NCI-H1105 treated with DMSO at 0.1 percent for 48 hours (cell line): ENCODE measurements at places on chromosomes 5 and 9.
A peak's percentile ranks its signal among the peaks of the same experiment; 100 is the strongest.

DNA sequence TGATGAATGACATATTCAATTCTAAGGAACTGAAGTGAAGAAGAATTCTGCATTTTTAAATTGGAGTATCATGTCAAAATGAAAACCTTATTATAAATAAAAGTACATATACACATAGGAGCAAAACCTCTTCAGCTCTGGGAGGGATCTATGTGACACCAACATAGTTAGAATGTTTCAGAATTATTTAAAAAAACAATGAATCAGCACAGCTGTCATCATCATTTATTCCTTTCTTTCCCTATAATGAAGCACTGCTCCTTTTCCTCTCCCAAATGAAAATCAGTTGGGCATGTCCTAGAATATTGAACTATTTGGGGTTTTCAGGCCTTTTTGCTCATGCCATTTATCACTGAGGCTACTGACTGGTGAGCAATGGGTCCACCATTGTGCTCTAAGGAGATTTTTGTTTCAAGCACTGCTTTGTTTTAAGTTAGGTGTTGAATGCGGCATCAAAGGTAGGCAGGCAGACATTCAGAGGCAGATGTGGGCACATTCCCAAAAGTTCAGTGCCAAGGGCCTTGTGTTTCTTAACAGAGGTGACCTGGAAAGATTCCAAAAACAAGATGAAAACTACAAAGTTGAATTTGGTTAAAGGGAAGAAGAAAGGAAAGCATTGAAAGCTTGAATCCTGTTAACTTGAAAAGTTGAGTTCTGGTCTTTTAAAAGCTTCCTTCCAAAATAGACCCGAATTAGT, 126.4 kb upstream of the ADAMTSL1 start:
- peak; percentile 56 for DNase-seq

DNA sequence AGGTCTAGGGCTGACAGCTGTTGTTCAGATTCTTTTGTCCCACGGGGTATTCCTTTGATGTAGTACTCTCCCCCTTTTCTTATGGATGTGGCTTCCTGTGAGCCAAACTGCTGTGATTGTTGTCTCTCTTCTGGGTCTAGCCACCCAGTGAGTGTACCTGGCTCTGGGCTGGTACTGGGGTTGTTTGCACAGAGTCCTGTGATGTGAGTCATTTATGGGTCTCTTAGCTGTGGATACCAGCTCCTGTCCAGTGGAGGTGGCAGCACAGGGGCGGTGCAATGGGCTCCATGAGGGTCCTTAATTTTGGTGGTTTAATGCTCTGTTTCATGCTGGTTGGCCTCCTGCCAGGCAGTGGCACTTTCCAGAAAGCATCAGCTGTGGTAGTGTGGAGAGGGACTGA, 161.3 kb downstream of the CAVIN4 start:
- no peak for DNase-seq

DNA sequence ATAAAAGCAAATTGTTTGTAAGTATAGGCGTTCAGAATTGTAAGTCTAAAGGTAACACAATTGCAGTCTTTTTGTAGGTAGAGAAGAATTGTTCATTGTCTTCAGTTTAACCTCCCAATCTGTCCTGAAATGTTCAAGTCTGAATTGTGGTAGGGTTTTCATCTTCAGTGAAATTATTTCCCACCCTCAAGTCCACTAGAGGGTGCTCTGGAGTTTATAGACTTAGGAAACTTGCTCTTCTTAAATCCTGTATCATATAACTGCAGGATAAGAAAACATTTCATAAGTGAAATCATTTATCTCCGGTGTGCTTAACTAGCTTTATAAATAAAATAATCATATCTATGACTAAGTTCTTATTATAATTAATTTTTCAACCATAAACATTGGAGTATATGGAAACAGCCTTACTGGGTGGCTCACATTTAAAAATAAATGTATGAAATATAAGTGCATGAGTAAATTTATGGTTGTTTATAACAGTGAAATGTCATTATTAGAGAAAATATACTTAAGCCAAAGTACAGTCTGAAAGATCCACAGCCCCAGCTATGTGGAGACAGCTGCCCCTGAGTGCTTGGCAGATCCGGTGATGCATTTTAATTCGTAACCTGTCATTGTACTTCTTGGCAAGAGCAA, 182.4 kb upstream of the OTULINL start:
- DNase-seq, result peak; percentile 56

DNA sequence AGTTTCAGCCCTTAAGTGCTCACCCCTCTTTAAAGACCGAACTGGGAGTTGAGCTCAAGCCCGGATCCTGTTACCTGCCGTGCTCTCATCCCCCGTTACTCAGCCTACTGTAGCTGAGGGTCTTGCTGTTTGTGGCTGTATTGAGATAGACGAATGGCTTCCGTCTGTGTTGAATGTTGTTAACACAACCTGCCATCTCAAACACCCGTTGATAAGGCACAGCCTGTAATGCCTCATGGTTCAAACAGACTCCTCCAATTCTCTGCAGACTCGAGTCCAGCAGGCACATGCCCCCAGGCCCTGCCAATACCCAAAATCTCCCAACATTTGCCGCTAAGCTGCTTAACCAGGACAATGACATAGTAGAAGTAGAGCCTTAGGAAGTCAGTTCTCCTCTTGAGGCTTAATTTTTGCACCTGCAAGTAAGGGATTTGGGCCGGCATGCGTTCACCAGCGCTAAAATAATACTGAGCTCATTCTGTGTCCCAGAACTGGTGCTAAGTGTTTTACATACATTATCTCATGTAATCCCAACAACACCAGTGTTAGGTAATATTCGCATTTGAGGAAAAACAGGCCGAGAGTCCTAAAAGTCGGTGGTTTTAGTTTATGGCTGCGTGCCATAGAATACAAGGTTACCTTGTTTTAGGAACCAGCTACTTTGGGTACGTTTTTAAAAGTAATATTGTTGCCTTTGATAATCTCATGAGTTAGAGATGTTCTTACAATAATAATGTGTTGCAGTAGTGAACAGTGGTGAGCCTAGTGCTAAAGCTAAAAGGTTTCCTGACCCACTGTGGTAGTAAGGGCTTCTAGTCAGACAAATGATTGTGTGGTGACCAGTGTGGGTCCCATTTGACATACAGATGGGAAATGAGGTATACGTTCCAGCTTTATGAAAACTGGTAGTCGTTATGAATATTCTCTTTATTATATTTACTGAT, 1.5 kb upstream of the RFX3 start:
- peak; percentile 83 for DNase-seq

- DNase-seq, result no peak
Measured at GRCh38 chr9:92507496-92507895, 25.2 kb upstream of the ASPN start.

DNA sequence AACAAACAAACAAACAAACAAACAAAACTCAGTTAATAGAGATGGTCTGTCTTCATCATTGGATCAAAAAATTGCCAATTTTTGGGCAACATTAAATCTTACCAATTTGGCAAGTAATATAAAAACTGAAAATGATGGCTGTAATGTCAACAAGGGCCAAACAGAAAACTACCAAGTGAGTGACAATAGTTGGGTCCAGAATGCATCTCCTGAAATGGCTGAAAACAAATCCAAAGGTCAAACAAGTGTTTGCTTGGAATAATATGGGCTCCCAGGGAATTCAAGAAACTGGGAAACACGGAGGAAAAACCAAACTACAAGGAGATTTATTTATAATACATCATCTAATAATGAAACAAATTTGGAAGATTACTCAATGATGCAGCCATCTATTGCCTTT, 25.1 kb downstream of the BAAT start:
- no peak for DNase-seq

DNA sequence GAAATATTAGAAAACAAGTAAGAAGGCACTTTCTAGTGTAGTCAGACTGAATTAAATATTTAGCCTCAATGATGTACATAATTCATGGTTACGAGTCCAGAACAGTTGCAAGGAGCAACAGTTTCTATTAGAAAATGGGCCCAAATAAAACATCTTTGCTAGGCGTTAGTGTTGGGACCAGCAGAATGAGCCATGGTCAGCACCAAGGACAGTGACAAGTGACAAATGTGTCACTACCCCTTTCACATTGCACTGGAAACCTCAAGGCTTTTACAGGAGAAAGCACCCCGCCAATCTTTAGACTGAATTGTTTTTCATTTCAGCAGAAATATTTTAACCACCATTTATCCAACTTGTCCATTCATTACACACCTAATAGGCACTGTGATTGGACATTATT, 301.3 kb upstream of the ADCY2 start:
- no peak for DNase-seq

DNA sequence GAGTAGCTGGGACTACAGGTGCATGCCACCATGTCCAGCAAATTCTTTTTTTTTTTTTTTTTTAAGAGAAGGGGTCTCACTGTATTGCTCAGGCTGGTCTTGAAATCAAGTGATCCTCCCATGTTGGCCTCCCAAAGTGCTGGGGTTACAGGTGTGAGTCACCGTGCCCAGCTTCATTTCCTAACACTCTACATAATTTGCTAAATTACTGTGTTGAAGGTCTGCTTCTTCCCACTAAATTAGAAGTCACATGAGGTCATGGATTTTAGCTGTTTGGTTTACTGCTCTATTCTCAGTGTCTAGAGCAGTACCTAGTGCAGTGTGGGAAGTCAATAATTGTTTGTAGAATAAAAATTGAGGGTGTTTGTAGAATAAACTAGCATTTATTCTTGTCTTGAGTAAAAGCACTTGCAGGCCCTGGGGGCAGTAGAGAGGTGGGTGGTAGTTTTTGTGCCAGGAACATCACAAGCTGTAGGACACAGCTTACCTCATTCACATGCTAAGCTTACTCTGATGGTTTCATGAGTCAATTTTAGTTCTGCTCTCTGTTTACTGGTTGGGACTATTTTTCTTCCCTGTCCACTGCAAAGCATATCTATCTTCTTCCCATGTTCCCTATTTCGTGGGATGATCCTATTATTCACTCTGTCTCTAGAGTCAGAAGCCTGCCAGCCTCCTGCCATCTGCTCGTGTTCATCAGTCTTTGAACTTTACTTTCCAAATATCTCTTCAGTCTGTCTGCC, 7.0 kb downstream of the TEX48 start:
- no peak for DNase-seq

GRCh38 chr5:67902497-67902830, 313.1 kb upstream of the PIK3R1 start:
- no peak for DNase-seq

GRCh38 chr5:54696931-54697330, 179.4 kb downstream of the SNX18 start:
- no peak for DNase-seq

- DNase-seq, result no peak
Measured at GRCh38 chr5:994821-995220, 13.8 kb upstream of the NKD2 start.
